ENCODE measurements at places on chromosomes 11 and 22. TPM values are rescaled to one million over a fixed set of nuclear protein-coding genes. Genes with fewer than 3 reads are reported as not detected.

Gene BTBD18
- not detected for total RNA-seq

Gene FOLR3
- total RNA-seq: not detected

Gene SAA1
- total RNA-seq: 1.6 TPM

- no peak overlapping the region for H3K27ac ChIP-seq
- peaks cover 7% of the 10 kb centered on the region for H3K4me1 ChIP-seq
- no peak for DNase-seq
- no peaks in the 10 kb centered on the region for H3K27me3 ChIP-seq
Measured at GRCh38 chr22:42277988-42278776, 7.7 kb upstream of the TCF20 start.

- peak overlapping the region; percentile 93 for H3K27ac ChIP-seq
- H3K36me3 ChIP-seq: no peaks in the 10 kb centered on the region
- H3K27me3 ChIP-seq: no peaks in the 10 kb centered on the region
- DNase-seq: no peak
Measured at GRCh38 chr11:1308743-1309497, 512 bp downstream of the TOLLIP start.

DNA sequence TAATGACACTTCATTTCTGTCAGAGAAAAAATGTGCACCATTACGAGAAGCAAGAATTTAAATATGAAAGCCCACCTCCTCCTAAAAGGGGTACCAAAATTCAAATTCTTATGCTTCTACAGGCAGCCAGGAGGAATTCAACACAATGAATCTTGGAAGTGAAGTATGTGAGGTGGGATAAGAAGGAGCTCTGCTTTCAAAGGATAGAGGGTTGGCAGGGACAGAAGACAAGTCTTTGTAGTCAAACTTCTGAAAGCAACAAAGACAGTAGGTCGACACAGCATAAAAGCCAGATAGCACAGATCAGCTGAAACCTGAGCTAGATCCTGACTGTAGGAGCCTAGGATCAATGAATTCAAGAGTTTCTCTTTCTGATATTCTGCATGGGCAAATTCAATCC is 17.4 kb downstream of the NARS2 start:
- H3K4me3 ChIP-seq: no peak overlapping the region
- H3K27me3 ChIP-seq: no peaks in the 10 kb centered on the region
- DNase-seq: no peak
- peaks cover 20% of the 10 kb centered on the region for H3K4me1 ChIP-seq

DNA sequence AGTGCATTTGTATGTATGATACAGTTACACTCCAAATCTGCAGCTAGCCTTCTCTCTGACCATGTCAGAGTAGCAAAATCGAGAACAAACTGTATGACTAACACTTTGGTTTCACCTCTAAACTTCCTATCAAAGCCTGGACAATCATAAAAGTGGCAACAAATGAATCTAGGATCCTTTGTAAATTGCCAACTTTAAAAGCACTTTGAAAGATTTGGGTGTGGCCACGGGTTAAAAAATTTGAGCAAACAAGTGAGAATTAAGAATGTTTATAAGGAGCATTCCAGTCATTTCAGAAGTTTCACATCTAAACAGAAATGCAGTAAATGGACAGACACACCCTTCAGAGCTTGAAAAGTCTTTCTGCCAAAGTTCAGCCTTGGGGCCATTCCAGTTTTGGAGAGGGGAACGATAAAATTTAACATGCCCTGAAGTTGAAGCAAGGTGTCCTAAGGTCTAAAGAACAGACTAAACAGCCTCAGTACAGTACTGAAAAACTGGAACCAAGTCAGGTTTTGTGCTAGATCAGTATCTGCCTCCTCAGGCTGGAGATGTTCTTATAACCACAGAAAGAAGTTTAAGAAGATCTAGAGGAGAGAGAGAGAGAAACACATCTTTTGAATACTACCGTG is 181.9 kb upstream of the BDNF start:
- H3K4me3 ChIP-seq: no peak overlapping the region
- no peak overlapping the region for H3K27ac ChIP-seq
- H3K4me1 ChIP-seq: no peaks in the 10 kb centered on the region
- no peaks in the 10 kb centered on the region for H3K27me3 ChIP-seq
- H3K36me3 ChIP-seq: no peaks in the 10 kb centered on the region

- H3K36me3 ChIP-seq: no peaks in the 10 kb centered on the region
- DNase-seq: no peak
- H3K27ac ChIP-seq: no peak overlapping the region
- H3K27me3 ChIP-seq: no peaks in the 10 kb centered on the region
- H3K4me3 ChIP-seq: no peak overlapping the region
Measured at GRCh38 chr22:25557218-25557617, 7.3 kb upstream of the GRK3 start.

DNA sequence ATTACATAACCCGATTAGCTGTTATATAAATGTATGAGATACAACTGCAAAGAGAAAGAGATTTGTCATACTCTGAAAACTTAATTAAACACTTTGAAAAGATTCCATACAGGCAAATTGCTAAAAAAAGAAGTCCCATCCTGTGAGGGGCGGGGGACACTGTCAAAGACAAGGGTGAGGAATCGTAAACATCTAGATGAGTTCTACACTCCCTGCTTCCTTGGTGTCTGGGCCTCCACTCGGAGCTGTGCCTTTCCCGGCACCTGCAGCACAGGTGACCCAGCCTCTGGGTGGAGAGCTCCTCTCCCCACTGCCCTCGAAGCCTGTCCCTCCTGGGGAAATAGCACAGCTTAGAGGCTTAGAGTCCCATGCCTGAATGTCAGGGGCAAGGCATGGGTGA is 69.2 kb upstream of the CRYBB3 start:
- no peaks in the 10 kb centered on the region for H3K36me3 ChIP-seq
- H3K27ac ChIP-seq: no peak overlapping the region
- no peak overlapping the region for H3K4me3 ChIP-seq
- H3K4me1 ChIP-seq: peaks cover 23% of the 10 kb centered on the region
- no peak for DNase-seq
- no peaks in the 10 kb centered on the region for H3K27me3 ChIP-seq

Gene APOL4
- total RNA-seq: 2.8 TPM
